ENCODE measurements at places on chromosomes 2 and 18.
A peak's percentile ranks its signal among the peaks of the same experiment; 100 is the strongest.

DNA sequence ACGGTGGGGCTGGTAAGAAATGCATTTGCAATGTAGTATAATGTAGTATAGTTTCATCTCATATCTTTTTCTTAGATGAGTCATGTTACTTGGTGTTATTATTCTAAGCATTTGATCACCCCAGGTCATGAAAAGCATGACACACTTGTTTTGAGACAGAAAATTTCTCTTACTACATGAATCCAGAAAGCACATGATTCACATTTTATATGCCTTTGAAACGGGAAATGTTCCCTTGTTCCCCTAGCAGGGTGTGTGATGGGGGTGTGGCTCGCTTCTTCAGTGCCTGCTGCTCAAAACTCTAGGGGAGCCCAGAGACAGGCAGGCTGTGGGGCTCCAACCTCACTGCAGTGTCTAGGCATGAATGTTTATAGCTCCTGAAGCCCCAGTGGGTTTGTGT, 116.0 kb upstream of the RAB27B start:
- DNase-seq: no peak

GRCh38 chr18:63073481-63073880, 246.1 kb downstream of the BCL2 start:
- DNase-seq: no peak

DNA sequence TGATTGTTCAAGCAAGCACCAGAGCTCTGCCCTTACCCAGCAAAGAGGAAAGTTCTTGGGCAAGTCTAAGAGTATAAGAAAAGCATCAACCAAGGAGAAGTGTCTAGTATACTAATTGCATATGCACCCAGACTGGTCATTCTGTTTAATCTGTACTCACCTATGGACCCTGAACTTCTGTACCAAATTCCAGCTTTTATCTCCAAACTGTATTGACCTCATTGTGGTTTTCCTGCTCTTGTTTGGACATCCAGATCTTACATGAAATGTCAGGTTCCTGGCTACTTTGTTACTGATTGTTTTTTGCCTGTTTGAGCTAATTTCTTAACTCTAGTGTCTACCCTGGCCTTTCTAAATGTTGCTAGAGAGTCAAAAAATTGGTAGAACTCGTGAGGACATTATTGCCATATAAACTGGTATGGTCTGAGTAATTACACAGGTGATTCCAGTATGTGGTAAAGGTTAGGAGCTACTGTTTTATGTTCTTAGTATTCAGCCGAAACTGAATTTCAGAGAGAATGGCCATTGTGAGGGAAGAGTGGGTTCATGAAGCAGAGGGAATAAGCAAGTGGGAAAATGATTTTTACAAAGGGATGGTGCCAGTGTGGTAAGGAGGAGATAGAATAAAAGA, 146.3 kb downstream of the HNMT start:
- DNase-seq: no peak

DNA sequence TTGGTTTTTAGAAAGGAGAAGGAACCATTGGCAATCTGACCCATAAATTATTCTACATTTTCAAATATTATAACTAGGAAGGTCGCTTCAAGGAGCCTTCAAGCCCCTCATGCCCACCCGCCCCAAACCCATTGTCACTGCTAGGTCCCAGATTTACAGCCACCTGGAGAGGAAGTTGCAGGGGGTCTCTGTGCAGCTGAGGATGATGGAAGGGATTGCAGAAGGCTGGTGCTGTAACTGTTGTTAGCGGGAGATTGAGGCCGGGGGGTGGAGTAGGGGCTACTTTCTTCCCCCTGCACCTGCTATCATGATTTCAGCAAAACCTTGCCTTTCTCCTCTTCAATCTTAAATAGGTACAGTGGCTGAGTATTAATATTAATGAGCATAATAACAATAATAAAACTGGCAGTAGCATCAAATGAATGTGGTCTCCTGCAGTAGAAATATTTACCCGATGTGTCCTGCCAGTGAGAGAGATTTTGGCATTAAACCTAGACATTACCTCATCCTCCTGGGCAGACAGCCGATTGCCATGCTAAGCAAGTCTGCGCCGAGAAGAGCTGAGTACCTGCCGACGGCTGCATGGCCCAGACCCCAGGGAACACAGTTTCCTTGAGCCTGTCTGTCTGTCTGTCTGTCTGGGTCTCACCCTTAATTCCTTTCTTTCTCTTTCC, 225.4 kb downstream of the FAM210A start:
- peak; percentile 86 for DNase-seq

DNA sequence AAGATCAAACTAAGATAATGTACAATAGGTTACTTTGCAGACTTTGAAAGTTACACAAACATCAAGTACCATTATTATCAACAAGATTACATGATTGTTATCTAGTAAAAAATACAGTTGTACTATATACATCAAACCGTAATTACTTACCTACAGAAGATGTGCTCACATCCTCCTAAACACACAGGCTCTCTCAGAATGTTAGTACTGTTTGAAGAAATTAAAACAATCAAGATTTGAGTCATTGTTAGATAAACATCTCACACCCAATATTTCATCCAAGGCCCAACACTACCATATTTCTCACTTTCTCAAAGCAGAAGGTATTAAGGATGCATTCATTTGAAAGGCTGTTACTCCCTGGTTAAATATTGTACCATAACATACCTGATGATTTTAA, 12.6 kb downstream of the BARD1 start:
- DNase-seq: no peak

DNA sequence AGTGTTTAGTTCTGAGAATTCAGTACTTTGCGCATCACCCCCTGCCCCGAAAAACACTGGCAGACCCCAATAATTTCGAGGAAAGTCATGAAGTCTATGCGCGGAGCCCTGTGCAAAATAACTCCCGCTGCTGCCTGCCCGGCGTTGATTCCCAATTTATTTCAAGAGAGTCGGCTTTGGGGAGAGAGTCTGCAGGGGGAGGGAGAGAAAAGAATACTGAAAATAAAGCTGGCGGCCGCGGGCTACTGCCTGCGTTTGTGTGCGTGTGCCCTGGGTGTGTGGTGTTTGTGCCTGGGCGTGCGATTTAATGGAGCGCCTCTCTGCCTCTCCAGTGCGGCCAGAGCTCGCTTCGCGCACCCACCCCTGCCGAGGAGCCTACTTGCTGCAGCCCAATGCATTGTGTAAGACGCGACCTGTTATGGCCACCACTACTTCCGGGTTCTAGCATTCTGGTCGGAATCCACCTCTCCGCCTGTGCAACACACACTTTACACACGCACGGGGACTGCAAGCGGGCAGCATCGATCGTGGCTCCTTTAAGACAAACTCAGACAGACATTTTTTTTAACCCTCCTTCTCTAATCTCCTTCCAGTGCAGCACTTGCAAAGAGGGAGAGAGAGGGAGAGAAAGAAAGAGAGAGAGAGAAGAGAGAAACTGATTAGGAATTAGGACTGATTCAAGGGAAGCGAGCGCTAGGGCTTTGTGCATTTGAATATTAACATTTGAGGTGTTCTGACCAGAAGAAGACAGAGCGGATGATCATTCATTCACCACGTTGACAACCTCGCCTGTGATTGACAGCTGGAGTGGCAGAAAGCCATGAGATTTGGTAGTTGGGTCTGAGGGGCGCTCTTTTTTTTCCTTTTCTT, at the start of gene MEIS1:
MEIS1 (plus strand) TSS at position 447 of the 870 bp plus-strand sequence. CDS start 732 bp downstream, outside the sequence.
- peak; percentile 92 for DNase-seq

GRCh38 chr2:235937087-235937486, 231.1 kb downstream of the GBX2 start:
- no peak for DNase-seq

DNA sequence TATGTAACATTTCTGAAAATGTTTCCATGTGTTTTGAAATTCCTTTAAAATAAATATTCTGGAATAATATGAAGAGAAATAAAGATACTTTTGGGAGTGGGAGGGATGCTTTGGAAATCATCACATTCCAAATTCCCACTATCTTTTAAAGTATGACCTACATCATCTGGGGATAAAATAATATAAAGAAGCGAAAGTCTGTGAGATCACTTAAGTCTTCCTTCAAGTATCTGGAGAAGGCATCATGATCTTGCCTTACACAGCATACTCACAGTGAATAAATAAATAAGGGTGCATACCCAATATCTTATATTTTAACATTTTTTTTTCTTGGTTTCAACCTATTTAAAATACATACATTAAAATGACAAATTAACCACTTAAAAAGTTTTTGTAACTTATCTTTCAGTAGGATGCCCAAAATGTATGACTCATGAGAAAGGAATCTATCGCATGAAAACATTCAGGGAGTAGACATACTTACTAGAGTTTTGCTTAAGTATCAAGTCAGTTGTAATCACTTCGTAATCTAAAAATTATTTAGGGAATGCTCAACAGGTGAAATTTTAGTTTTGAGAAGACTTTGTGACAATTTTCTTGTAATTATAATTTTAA, 248.3 kb upstream of the COL3A1 start:
- DNase-seq: no peak

- DNase-seq: no peak
Measured at GRCh38 chr2:113858764-113859163, 31.1 kb upstream of the ACTR3 start.

- no peak for DNase-seq
Measured at GRCh38 chr2:1780693-1781092, 36.4 kb upstream of the PXDN start.

- DNase-seq: no peak
Measured at GRCh38 chr2:227370791-227371312, 8.3 kb downstream of the TM4SF20 start.

- no peak for DNase-seq
Measured at GRCh38 chr2:33529771-33530481, 53.5 kb downstream of the RASGRP3 start.

- no peak for DNase-seq
Measured at GRCh38 chr2:150234787-150235446, 252.6 kb downstream of the RND3 start.

DNA sequence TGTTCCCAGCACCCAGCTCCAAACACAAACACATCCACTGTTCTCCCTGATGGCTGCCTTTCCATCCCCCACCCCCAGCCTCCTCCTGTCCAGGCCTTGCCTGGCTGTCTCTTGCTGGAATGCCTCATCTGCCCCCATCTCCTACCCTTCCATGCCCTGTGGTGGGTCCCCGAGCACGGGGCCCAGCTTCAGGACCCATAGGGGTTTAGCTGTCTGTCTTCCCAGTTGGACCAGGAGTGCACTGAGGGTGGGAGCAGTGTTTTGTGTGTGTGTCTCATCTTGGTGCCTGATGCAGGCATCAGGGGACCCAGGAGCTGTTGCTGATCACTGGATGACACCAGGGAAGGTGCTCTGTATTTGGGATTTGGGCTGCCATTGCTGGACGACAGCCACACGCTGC, 34.5 kb downstream of the GLI2 start:
- no peak for DNase-seq

Data from right forelimb (tissue), 1 donor.